ENCODE measurements at places on chromosomes 3 and 15. TPM values are rescaled to one million over a fixed set of nuclear protein-coding genes. Genes with fewer than 3 reads are reported as not detected.
A peak's percentile ranks its signal among the peaks of the same experiment; 100 is the strongest.

DNA sequence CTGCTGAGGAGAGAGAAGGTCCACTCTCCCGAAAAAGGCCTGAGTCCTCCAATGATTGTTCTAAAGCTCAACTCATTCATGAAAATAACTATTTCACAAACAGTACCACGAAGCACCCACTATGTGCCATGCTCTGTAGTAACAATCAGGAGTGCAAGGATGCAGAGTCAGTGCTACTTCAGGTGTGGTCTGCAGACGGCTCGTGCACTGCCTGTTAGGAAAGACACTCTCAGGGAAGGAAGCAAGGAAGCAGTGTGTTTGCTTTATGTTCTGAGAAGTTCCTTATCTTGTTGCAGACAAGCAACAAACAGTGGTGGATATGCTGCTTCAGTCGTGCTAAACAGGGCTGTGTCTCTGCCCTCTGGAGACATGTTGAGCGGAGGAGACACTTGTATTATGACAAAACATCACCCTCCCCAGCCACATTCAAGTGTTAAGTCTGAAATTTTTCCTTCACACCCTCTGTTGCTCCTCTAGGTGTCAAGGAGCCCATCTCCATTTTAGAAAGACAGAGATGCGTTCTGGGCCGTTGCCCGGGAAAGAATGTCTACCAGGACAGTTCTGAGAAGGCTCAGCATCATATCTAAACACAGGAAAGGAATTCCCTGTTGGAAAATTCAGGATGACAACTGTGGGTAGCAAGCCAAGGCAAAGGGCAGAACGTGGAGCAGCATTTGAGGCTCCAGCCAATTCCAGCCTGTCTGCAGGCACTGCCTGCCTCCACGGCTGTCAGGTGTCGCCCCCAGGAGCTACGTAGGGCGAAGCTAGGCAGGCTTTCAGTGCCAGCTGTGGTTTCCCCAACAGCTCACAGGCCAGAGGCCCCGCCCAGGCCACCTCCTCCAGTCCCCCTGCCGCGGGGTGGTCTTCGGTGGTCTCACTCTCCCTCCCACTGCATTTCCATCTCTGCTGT, 13.4 kb upstream of the ATP10A start:
- DNase-seq = peak; percentile 60

GRCh38 chr3:67739851-67740250, 85.4 kb upstream of the SUCLG2 start:
- no peak for DNase-seq

GRCh38 chr3:24674261-24674660, 179.6 kb upstream of the THRB start:
- DNase-seq = no peak

DNA sequence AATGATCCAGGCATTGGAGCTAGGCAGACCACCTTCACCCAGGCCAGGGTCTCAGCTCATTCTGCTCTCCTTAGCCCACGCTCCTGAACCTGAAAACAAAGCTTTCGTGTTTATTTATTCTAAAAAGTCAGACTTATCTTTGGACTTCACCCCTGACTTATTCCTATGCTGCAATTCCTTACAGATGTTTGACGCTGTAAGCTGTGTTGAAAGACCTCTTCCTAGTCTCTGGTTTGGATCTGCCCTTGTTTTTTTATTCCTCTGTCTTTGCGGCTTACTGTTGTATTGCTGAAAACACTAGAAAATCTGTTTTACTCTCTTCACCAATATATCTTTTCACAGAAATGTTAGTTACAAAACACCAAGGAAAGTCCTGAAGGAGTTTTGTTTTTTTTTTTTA, 40.5 kb upstream of the LDHAL6B start:
- no peak for DNase-seq

The RSL24D1 gene
- 51.1 TPM for total RNA-seq

The HHLA2 gene
- not detected for total RNA-seq

The CCR3 gene
- not detected for total RNA-seq

The ATP2C1 gene
- total RNA-seq = 34.1 TPM

The TRNT1 gene
- 12.8 TPM for total RNA-seq
